Skeletal muscle tissue (tissue), 5 donors: ENCODE measurements at places on chromosomes 5 and 9. TPM values are rescaled to one million over a fixed set of nuclear protein-coding genes. Genes with fewer than 3 reads are reported as not detected.

The FSD1L gene
- 8.9 TPM for total RNA-seq

The C9orf78 gene
- total RNA-seq: 32.9 TPM

The ZNF483 gene
- 8.9 TPM for total RNA-seq

The SCGB3A1 gene
- 1.0 TPM for total RNA-seq

The TMEM161B gene
- 15.7 TPM for total RNA-seq

The RLN2 gene
- not detected for total RNA-seq

The TMC1 gene
- 0.52 TPM for total RNA-seq

The MAN2A1 gene
- 81.4 TPM for total RNA-seq

The RANBP3L gene
- total RNA-seq: 0.52 TPM

The LCN10 gene
- total RNA-seq: 2.1 TPM

The SAXO1 gene
- total RNA-seq: not detected

The ANKRD18B gene
- not detected for total RNA-seq

The F2RL1 gene
- total RNA-seq: 0.52 TPM

The ZNF366 gene
- 1.6 TPM for total RNA-seq

The FOXD4L6 gene
- not detected for total RNA-seq

The ANGPTL2 gene
- 37.6 TPM for total RNA-seq

The TPPP gene
- total RNA-seq: 3.7 TPM
